ENCODE measurements at places on chromosomes 1 and 21.

DNA sequence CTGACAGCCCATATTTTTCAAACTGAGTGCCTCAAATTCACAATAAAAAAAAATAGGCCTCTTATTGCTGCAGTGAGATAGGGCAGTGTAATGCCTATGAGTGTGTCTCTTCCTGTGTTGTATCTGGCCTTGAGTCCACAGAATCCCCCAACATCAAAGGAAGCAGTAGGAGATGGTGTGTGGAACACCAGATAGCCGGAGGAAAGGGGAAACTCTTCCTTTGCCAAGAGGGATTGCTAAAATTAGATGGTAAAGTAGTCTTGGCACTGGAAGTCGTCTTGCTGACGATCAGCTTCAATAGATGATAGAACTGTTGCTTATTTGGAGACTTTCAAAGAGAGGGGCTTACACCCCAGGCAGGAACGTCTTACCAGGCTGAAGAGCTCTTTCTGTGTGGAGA is 51.8 kb downstream of the RUNX1 start:
- no peak for DNase-seq

DNA sequence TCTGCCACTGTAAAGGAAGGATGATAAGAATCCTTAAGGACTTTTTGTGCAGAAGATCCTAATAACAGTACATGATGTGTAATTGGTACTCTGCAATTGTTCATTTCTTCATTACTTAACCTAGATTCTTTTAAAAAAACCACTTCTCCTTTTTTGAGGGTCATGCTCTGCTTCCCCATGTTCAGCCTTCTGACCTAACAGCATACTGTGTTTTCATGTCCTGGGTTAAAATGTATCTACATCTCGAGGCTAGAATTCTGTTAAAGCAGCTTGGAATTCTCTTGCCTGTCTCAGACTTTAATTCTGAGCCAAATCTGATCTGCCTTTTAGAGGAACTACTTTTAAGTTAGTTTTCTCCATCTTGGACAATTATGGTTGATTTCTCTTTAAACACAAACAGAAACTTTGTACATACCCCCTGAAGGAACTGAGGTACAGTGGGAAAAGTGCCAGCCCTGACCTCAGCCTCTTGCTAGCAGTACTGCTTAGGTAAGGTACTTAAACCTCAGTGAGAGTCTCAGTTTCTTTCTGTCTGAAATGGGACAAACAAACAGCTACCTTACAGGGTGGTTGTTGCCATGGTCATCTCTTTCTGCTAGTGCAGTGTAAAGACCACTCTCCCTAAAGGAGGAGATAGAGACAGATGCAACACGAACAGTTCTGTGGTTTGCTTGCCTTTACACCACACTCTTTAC is 103.2 kb upstream of the DYNLT5 start:
- DNase-seq: no peak

- no peak for DNase-seq
Measured at GRCh38 chr1:194338241-194338948, 1152.0 kb upstream of the B3GALT2 start.

DNA sequence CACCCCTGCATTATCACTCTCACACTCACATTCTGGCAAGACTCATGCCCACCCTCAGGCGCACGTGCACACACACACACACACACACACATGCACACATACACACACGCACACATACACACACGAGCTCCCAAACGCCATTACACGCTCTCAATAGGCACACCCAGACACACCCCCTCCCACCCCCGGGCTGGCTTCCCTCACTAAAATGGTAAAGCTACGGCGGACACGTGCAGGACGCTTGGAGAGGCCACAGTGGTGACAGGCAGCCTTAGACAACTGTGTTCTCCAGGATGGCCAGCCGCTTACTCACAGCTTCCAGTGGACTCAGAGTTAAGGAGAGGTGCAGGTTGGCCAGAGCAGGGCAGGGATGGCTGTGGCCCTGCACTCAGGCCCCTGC is 10.1 kb downstream of the MATN1 start:
- no peak for DNase-seq

- DNase-seq: no peak
Measured at GRCh38 chr1:217343907-217344306, 287.0 kb downstream of the GPATCH2 start.

All from ecto neural progenitor cell (in vitro differentiated cells).